ACHN (cell line): ENCODE measurements at places on chromosomes 5 and 9.

DNA sequence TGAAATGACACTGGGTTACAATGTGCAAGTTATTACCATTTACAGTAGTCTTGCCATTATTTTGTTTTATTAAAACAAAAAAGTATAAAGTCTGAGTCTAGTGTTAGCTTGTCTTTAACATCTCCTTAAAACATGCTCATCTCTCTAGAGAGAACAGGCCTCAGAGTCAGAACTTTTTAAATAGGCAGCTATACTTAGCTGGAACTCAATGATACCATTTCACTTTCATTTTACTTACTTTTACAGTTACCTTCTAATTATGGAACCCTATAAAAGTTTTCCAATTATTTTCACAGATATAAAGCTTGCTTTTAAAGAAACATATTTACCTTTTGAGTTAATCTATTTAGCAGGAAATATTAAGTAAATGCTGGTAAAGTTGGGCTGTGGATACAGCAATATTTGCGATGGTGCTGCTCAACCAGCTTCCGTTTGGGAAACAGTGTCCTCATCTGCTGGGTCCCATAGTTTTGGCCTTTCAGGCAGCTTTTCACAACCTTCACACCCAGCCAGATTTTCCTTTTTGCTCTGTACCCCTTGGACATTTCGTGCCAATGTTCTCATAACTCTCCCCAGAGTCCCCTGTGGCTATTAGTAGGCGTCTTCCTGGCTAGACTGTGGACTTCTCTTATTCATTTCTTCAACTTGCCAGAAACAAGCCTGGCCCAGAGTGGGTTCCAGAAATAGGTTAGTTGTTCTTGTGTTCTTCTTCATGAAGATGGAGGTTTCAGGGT, 36.3 kb upstream of the UBTD2 start:
- DNase-seq, result no peak

- DNase-seq, result no peak
Observed at GRCh38 chr9:114053246-114054005, 24.7 kb downstream of the AMBP start.

- no peak for DNase-seq
Observed at GRCh38 chr5:144196612-144197011, 25.9 kb downstream of the KCTD16 start.

DNA sequence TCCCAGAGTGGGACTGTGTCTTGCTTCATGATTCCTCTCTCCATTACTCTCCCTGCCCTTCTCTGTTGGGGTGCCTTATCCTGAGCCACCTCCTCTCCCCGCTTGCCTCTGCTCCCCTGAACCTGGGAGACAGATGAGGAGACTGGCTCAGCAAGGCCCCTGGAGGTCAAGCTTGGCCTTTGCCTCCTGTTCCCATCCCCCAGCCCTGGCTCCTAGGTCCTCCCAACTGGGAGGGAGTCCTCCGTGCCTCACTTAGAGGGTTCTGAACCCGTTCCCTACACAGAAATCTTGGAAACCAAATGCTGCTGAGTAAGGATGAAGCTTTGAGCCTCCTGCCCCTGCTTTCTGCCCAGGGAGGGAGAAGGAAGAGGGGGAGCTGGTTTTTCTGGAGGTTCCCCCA, 9.8 kb upstream of the ENDOG start:
- DNase-seq, result no peak

GRCh38 chr9:77475641-77476473, 172.3 kb downstream of the GNA14 start:
- no peak for DNase-seq

GRCh38 chr9:4130166-4130565, 169.7 kb downstream of the GLIS3 start:
- DNase-seq, result no peak

- DNase-seq, result no peak
Observed at GRCh38 chr9:99222416-99223270, 561 bp downstream of the SEC61B start.

- DNase-seq, result no peak
Observed at GRCh38 chr9:1469996-1470395, 419.8 kb downstream of the DMRT2 start.

DNA sequence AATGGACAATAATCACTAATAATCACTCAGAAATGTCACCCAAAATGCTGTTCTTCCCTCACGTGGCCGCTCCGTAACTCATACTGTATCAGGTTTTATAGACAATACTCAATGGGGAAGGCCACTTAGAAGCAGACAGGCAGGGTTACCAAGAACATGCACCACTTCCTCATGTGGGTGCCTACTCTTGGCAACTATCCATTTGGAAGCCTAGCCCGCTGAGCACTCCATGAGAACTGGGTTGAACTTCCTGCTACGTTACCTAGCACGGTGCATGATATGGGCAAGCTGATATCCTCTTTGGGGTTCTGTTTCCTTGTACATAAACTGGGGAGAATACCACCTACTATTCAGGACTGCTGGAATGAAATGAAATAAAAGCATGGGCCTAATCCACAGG, 14.3 kb downstream of the DAP start:
- DNase-seq, result no peak

DNA sequence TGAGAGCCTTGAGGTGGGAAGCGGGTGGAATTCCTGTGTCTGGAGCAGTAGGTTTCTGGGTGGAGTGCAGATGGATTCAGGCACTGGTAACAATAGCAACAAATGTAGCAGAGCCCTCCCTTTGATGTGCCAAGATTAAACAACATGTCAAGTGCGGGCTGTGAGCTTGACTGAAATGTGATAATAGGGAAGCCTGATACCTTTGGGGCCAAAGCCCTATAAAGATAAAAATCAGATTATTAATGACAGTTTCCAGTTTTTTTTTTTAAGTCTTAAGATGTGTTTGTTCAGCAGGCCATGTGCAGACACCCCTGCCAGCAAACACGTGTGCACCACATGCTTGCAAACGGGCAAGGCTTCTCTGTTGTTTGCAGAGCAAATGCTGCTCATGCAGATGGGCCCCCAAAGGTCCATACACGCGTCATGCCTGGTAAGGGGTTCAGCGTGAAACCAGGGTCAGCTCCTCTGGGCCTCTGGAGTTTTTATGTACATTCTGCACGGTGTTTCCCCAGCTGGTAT, 193.2 kb downstream of the GADD45G start:
- DNase-seq, result no peak

GRCh38 chr5:151005950-151006576, 14.3 kb upstream of the GPX3 start:
- DNase-seq, result no peak

- DNase-seq, result no peak
Observed at GRCh38 chr5:111147502-111147901, 55.4 kb downstream of the WDR36 start.

- DNase-seq, result no peak
Observed at GRCh38 chr5:149387982-149388381, 8.9 kb upstream of the IL17B start.

DNA sequence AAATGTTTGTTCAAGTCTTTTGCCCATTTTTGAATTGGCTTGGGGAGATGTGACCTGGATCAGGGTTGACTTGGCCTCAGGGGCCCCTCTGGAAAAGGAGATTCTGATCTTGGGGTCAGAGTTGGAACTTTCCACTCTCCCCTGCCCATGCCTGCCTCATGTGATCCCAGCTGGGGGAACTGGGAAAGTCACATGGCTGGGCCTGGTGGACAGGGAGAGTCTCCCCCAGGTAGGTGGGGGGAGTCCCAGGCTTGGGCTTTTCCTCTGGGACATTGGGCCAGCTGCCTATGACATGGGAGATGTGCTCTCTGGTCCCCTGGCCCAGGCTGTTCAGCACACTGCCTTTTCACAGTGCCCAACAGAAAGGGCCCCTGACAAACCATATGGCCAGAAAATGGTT, 60.7 kb downstream of the NDST1 start:
- no peak for DNase-seq

- DNase-seq, result peak; percentile 0
Observed at GRCh38 chr5:26482076-26482809, 556.1 kb downstream of the CDH9 start.

DNA sequence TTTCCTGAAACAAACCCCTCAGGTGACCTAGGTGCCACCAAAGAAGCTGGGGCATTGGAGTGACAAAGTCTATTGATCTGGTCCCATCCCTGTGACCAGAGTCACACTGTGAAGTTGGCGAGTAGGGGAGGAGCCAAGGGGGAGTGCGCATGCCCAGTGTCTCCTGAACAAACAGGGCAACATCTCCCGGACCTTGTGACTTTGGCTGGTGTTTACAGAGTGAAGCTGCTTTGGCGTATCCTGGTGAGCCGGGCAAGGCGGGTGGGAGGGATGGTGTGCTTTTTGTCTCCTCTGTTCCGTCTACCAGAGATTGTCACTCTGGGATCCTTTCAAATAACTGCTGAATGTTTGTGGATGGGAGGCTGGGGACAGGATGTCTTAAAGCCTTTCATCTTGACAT, 204.5 kb downstream of the HSPA4 start:
- no peak for DNase-seq

DNA sequence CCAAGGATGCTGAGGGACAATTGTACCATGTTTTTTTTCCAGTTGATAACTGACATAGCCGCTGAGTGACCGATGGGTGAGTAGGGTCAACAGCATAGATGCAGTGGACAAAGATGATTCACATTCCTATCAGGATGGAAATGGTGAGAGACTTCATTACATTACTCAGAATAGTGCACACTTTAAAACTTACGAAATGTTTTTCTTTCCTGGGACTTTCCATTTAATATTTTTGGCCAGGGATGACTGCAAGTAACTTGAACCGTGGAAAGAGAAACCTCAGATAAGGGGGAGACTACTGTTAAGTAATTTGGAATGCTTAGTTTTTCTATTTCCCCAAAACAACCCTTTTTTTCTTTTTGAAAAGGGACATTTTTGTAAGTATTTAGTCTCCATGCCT, 3.0 kb upstream of the TUSC1 start:
- DNase-seq, result no peak

DNA sequence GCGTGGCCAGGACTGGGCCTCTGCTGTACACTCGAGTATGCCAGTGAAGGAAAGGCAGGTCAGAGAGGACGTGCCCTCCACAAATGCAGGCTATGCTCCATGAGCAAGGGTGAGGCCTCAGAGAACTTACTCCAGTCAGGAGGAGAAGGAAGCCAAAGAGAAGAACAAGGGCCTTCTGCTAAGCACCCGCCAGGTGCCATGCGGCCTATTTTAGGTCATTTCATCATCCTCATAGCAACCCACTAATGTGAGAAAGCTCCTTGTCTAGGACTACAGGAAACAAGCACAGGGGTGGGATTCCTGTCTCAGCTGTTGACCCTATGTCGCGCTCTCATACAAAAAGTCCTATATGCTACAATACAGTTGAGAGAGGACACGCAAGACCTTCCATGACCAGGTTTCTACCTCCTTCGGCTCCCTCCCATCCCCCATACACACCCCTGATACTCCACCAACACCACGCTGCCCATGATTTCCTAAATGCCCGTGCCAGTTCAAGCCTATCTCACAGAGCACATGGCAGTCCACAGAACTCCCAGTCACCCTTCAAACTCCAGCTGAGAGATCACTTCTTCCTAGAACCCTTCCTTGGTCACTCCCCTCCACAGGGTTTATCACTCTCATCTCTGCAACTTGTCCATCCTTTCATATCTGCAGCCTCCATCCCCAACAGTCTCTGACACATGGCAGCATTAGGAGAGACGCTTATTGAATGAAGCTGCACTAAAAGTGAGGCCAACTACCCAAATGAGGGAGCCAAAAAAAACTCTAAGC, 26.8 kb downstream of the PSMB7 start:
- DNase-seq, result no peak

- DNase-seq, result no peak
Observed at GRCh38 chr5:149651686-149652085, 70.4 kb downstream of the ARHGEF37 start.

- no peak for DNase-seq
Observed at GRCh38 chr9:21265421-21266189, 25.8 kb upstream of the IFNA14 start.

GRCh38 chr5:139668064-139668880, 20.1 kb downstream of the CXXC5 start:
- DNase-seq, result no peak

DNA sequence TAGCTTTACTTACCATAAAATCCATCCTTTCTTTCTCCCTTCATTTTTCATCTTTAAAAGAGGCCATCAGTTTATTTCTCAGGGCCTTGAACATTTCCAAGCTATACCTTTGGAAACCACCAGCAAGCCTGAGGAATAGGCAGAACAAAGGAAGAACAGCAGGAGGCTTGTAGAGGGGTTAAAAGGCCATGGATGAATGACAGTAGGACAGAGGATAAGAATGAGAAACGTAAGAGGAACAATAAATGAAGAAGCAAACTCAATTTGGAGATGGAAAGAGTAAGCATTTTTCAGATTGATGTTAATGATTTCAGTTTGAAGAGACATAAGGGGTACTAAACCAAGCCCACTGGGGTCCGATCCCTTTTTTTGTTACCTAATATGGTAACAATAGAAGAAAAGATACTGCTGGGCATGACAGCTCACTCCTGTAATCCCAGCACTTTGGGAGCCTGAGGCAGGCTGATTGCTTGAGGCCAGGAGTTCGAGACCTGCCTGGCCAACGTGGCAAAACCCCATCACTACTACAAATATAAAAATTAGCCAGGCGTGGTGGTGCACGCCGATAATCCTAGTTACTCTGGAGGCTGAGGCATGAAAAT, 106.6 kb upstream of the NMUR2 start:
- no peak for DNase-seq

- no peak for DNase-seq
Observed at GRCh38 chr5:161380486-161380885, 166.0 kb downstream of the GABRB2 start.

DNA sequence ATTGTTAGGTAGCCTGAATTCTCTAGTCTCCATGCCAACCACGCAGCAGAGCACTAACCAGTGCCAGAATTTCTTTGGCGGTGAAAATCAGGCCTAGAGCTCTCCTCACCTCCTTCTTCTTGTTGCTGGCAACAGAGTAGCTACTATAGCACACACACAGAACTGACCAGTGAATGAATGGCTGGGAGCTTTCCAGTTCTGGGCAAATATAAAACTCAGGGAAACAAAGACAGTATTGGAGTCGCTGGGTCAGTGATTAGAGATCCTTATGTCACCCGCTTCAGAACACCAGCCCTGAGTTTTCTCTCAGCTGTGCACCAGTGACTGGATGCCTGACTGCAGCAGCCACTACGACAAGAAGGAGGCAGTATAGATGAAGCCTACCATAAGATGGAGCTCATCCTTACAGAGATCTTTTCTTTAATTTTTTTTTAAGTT, 26.9 kb upstream of the FEM1C start:
- DNase-seq, result no peak

GRCh38 chr9:108160706-108161355, 671.3 kb upstream of the KLF4 start:
- DNase-seq, result no peak

DNA sequence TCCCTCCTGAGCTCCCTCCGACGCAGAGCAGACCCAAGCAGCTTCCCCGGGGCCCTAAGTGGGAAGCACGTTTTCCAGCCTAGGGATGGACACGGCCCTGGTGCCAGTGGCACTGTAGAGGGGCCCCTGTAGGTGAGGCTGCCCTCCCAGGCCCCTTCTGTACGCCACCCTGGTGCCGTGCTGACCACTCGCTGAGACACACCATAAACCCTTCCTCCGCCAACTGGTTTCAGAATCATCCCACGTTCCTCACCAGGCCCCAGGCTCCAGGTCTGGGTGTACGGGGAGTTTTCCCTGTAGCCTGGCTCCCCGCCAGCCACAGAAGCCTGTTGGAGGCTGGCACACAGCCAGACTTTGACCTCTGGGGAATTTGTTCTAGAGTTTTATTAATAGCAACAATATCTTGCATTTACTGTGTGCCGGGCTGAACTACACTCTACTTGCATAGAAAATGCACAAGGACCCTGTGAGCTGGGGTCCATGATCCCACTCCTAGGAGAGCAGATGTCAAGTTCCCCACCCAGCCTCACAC, 18.2 kb upstream of the WDR38 start:
- peak; percentile 66 for DNase-seq

- DNase-seq, result no peak
Observed at GRCh38 chr5:429453-430188, 13.4 kb upstream of the EXOC3 start.

- DNase-seq, result no peak
Observed at GRCh38 chr9:126295936-126296600, 30.6 kb upstream of the MVB12B start.
